Neuronal stem cell (in vitro differentiated cells): ENCODE measurements at places on chromosomes 12 and 14.

DNA sequence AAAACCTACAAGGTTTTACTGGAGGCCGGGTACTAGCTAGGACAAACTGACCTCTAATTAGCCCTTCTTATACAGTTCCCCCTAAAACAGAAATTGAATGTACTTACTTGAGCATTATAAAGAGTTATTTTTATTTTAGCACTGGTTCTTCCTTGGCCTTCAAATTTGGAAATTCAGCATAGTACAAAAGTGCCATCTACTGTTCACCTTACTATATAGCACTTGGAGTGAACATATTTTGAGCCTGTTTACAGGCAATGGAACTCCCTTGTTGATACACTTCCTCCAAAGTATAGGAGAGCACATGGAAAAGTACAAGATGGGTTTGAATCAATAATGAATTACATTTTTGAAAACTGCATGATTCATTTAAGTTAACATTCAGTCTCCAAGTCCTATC lies 3.9 kb upstream of the POC1B start:
- DNase-seq = peak; percentile 32

GRCh38 chr12:117567644-117568216 lies 206.3 kb upstream of the NOS1 start:
- no peak for DNase-seq

DNA sequence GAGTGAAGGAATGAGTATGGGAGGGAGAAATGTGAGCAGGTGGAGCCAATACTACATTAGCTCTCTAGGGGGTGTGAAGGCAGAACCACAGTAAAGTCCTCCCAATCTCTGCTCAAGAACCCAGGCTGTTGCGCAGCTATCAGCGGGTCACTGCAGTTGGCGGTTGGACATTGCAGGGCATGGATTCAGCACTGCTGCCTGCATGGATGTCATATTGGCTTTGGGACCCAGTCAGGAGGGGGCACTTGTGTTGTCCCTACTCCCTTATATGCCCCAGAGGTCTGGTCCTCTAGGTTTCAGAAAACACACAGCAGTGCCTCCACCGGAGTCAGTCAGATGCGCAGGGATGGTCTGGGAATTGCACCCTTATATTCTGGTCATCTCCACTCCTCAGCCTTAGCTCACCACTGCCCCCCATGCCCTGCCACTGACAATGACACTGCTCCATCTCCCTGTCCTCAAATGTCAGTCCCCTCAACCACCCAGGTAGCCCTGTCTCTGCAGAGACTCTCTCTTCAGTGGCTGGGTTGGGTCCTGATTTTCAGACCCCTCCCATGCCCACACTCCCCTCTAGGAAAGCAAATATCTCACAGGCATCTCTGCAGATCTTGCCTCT lies 9.6 kb downstream of the ZDHHC22 start:
- DNase-seq = no peak

DNA sequence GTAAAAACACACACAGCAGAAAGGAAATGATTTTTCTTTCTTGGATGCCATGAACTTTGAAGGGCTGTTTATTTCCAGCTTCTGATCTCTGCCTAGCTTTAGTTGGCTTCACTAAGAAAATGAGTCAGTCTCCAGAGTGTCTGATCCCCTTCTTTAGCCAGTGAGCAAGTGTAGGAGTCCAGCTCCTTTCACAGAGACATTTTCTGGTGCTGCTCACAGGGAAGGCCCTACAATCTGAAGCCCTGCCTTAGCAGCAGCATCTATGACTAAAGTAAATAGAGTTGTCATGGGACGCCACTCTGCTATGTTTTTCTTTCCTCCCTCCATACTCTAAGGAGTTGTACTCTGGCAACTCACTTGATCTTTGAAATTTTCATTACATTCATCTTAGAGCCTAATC lies 103.5 kb downstream of the RPAP3 start:
- no peak for DNase-seq

- DNase-seq = no peak
These were observed 98.7 kb downstream of the EML1 start for GRCh38 chr14:99891900-99892299.

DNA sequence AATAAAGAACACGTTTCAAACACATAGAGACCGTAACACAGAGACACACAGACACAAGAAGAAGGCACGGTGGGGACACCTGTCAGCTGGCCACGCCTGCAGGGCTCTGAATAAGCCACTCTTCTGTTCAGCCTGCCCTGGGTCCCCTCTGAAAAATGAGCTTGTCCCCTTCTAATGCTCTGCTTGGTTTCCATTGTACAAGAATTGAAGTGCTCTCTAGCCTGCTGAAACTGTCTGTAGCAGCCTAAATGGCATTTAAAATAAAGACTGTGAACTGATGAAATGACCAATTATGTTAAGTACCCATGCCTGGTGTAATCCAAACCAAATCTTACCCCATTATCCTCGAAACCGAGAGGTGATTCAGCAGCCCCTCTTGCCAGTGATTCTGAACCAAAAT lies 139.8 kb downstream of the FOXN3 start:
- no peak for DNase-seq

- DNase-seq = no peak
These were observed 675.0 kb downstream of the TMEM121 start for GRCh38 chr14:106201376-106201775.

DNA sequence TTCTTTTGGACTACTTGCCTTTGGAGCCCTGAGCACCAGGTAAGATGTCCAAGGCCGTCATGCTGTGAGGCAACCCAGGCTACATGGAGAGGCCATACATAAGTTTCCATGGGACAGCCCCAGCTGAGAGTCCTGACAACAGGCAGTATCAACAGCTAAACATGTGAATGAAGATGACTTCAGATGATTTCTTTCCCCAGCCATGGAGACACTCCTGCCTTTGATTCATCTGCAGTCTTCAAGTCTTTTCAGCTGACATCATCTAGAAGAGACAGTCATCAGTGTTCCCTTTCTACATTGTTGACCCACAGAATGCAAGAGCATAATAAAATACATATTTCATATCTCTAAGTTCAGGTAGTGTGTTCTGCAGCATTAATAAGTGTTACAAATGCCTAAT lies 398.7 kb downstream of the BTG1 start:
- no peak for DNase-seq

- DNase-seq = no peak
These were observed 13.1 kb upstream of the ANP32D start for GRCh38 chr12:48459259-48459658.

DNA sequence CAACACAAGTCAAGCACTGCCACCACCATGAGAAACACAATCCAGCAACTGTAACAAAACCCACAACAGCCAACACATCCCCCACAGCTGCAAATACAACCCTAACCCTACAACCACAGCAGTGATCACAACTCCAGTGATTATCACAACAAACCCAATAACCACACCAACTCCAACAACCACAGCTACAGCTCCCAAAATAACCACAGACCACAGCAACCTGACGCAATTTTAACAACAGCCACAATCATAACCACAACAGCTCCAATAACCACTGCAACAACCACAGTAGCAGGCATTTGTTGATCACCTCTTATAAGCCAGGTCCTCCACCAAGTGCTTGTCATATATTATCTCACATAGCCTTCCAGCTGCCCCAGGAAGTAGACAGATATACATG lies 42.2 kb upstream of the FAM181A start:
- DNase-seq = no peak
